Stimulated activated CD4-positive, alpha-beta T cell treated with anti-CD3 and anti-CD28 coated beads, Interleukin-4, amount 100 ng/mL, for 1 hour (primary cell): ENCODE measurements at places on chromosomes 12 and 14.

- no peak for DNase-seq
These were observed 2.4 kb upstream of the SRP54 start for GRCh38 chr14:34980337-34980900.

GRCh38 chr12:3431686-3432085 lies 59.3 kb upstream of the PRMT8 start:
- DNase-seq = no peak

DNA sequence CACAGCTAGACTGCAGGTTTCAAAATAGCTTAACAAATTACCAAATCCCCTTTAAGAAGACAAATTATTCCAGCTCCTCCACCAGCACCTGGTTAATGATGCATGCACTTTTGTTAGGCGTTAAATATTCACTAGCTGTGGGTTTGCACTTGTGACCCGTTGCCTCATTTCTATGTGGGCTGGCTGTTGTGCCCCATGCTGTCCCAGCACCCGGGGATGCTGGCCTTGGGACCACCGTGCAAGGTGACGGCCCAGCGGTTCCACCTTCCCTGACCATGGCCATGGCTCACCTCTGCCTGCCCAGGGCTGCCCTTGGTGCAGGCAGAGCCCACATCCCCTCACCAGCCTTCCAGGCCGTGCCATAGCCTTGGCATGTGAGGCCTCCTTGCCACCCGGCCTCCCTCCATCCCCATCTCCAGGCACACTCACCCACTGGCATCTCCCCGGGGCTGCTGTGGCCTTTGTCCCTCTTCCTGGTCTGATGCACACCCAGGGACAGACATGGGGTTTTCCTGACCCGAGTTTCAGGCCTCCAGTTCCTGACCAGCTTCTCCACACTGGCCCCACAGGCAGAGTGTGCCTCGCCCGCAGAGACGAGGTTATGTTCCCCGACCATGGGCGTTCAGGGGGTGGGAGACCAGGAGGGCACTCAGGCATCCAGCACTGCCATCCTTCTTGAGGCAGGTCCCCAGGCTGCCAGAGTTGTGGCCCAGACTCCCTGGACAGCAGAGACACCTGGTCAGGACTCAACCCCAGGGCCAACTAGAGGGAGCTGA lies 20.3 kb upstream of the C14orf180 start:
- no peak for DNase-seq

- DNase-seq = no peak
These were observed 1400.9 kb upstream of the FLRT2 start for GRCh38 chr14:84129007-84129406.

- no peak for DNase-seq
These were observed 213.6 kb upstream of the FSCB start for GRCh38 chr14:44720707-44721106.

- DNase-seq = no peak
These were observed 457.7 kb upstream of the SYT1 start for GRCh38 chr12:78406828-78407227.

- DNase-seq = no peak
These were observed 7.9 kb downstream of the C2CD5 start for GRCh38 chr12:22536346-22536945.

GRCh38 chr12:96219700-96220206 lies 25.6 kb downstream of the ELK3 start:
- no peak for DNase-seq

DNA sequence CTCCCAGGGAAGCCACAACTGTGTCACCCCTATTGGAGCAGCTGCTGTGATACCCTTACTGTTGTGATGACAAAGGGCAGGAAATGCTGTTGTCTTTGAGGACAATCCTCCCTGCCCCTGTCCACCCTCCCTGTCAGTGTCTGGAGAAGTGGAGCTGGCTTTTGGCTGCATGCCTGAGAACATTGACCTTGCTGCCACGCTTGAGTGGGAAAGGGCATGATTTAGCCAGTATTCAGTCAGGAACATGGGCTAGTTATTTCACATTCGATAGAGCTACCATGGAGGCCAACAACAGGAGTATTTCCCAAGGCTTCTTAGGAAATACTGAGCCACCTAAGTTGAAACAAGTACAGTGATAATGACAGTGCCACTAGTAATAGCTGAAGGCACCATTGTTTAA lies 59.4 kb downstream of the MYRFL start:
- DNase-seq = no peak
